ENCODE measurements at places on chromosomes 11 and 22. TPM values are rescaled to one million over a fixed set of nuclear protein-coding genes. Genes with fewer than 3 reads are reported as not detected.

PANX3 gene
- not detected for total RNA-seq

GRCh38 chr11:128130052-128130451 lies 457.3 kb downstream of the ETS1 start:
- no peak overlapping the region for H3K27ac ChIP-seq
- no peaks in the 10 kb centered on the region for H3K4me1 ChIP-seq
- H3K27me3 ChIP-seq: no peaks in the 10 kb centered on the region
- H3K4me3 ChIP-seq: no peak overlapping the region
- no peak for DNase-seq

DNA sequence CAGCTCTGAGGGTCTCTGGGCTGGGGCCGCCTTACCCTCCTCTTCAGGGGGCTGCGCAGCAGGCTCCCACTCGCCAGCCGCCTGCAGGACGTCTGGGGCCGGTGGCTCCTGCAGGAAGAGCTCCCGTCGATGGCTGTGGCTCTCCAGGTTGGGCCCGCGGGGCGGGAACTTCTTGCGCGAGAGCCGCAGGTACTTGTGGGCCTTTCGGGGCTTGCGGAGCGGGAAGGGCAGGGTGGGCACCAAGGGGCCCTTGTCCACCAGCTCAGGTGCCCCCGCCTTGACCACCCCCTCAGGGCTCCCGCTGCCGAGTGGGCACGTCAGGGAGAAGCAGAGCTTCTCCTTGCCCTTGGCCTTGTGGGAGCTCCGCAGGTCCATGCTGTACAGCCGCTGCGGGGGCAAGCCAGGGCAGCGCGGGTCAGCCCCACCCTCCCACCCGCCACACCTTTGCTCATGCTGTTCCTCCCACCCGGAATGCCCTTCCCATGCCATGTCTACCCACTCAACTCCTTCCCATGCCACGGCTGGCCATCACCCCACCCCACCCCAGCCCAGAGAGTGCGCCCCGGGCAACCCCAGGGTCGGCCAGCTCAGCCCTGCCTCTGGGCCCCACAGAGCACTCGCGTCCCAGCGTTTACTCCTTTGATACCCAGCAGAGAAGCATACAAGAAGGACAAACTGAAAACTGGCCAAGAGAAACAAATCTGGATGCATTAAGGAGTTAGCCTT lies 18.0 kb downstream of the CBX7 start:
- no peak overlapping the region for H3K4me3 ChIP-seq
- H3K4me1 ChIP-seq: no peaks in the 10 kb centered on the region
- H3K36me3 ChIP-seq: no peaks in the 10 kb centered on the region
- no peak for DNase-seq
- H3K27me3 ChIP-seq: no peaks in the 10 kb centered on the region
- H3K27ac ChIP-seq: no peak overlapping the region

DNA sequence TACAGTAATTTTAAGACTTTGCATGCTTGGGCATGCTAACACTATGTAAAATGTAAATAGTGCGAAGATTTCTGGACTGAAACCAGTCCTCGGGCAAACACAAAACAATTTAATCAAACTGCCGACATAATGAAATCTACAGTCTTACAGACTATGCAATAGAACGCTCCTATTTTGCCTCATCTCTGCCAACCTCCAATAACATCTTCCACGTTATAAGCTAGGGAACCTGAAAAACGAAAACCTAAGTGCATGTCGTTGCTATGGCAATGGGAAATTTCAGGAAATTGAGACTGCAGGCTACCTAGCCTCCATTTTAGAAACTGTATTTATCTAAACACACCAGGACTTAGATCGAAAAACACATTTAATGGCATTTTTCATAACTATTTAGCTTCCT lies 1.1 kb downstream of the CSTF3 start:
- H3K36me3 ChIP-seq: peaks cover 33% of the 10 kb centered on the region
- no peaks in the 10 kb centered on the region for H3K27me3 ChIP-seq
- peak overlapping the region; percentile 99 for H3K4me3 ChIP-seq
- H3K27ac ChIP-seq: peak overlapping the region; percentile 99
- peaks cover 46% of the 10 kb centered on the region for H3K4me1 ChIP-seq

- no peak overlapping the region for H3K27ac ChIP-seq
- H3K27me3 ChIP-seq: no peaks in the 10 kb centered on the region
- no peaks in the 10 kb centered on the region for H3K4me1 ChIP-seq
- peaks cover 8% of the 10 kb centered on the region for H3K36me3 ChIP-seq
Measured at GRCh38 chr11:45974806-45975205, 52.4 kb downstream of the LARGE2 start.

DNA sequence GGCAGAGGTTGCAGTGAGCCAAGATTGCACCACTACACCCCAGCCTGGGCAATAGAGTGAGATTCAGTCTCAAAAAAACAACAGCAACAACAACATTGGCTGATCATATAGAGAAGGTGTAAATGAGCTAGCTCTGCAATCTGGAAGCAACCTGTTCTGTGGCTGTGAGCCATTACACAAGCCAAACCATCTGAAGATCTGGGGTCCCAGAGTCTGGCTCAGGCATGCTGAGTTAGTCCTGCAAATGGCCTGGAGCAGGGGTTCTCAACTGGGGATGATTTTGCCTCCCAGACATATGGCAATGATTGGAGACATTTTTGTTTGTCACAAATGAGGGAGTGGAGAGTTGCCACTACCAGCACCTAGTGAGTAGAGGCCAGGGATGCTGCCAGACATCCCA lies 42.3 kb upstream of the RAB1B start:
- no peaks in the 10 kb centered on the region for H3K27me3 ChIP-seq
- H3K4me1 ChIP-seq: peaks cover 22% of the 10 kb centered on the region
- peak overlapping the region; percentile 2 for H3K27ac ChIP-seq
- DNase-seq: no peak
- peaks cover 6% of the 10 kb centered on the region for H3K36me3 ChIP-seq

DNA sequence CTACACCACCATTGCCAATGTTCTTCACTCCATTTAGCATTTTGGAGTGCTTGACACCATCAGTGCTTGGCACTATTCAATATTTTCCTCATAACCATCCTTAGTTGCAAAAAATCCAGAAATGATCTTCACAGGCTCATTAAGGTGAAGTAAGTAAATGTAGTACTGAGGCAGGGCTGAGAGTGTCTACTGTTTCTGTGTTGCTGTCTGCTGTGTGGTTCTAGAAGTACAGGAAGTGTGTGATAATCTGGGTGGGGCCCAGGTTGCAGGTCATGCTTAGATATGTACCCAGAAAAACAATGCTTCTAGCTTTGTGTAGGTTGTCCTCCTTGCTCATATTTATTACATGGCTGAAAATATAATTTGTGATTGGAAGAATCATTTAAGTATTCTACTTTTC lies 411.8 kb upstream of the CCDC179 start:
- no peak overlapping the region for H3K27ac ChIP-seq
- no peak overlapping the region for H3K4me3 ChIP-seq
- no peaks in the 10 kb centered on the region for H3K36me3 ChIP-seq

Measured in activated CD8-positive, alpha-beta memory T cell treated with anti-CD3 and anti-CD28 coated beads, Interleukin-2, amount 10 ng/mL, durations not matched to agents 7 days and 5 days (primary cell).